ENCODE measurements at places on chromosomes 11 and 22.

DNA sequence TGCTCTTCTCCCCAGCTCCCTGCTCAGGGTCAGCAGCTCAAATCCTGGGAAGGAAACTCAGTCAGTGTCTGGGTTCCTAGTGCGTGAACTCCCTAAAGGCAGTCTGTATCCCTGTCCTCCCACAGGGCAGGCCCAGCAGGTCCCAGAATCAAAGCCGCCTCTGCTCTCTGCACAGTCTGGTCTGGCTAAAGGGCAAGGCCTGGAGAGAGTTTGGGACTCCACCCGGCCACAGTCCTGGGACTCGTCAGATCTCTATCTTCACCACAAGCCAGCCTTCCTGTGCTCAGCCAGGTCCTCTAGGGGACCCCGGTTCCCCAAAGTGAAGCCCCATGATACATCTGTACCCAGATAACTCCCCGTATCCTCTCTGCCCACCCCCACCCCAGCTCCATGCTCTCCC is 56.2 kb upstream of the CSNK2A3 start:
- no peak for DNase-seq

DNA sequence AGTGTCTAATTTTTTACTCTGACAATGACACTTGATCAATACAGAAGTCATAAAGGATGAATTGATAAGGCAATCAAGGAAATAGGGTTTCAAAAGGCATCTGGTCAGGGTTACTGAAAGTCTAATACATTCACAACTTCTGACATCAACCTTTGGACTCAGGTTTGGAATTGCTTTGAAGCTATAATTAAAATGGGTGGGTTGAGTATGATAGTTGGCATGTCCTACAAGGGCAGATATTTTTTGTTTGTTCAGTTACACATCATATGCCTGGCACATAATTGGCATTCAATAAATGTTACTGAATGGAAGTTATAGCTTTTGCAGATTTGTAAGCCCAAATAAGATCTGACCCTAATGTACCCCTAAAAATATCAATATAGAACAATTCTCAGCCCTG is 7.3 kb upstream of the FUT4 start:
- no peak for DNase-seq

DNA sequence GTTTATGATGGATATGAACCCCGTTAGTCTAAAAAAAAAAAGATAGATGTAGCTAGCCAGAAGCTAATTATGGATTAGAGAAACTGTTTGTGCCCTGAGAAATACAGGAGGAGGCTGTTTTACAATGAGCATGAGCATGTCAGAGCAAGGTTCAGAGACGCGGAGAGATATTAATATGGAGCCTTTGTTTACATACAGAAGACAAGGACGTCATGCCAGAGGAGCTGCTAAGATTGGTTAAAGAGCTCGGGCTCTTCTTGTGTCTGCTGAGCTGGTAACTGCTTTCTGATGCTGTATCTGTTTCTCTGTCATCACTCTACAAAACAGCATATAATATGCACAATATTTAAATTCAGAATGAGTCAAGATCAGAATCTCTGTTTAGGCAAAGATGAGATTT is 24.9 kb upstream of the CCDC89 start:
- no peak for DNase-seq

GRCh38 chr11:119523539-119524157 is 100.7 kb upstream of the THY1 start:
- peak; percentile 93 for DNase-seq

DNA sequence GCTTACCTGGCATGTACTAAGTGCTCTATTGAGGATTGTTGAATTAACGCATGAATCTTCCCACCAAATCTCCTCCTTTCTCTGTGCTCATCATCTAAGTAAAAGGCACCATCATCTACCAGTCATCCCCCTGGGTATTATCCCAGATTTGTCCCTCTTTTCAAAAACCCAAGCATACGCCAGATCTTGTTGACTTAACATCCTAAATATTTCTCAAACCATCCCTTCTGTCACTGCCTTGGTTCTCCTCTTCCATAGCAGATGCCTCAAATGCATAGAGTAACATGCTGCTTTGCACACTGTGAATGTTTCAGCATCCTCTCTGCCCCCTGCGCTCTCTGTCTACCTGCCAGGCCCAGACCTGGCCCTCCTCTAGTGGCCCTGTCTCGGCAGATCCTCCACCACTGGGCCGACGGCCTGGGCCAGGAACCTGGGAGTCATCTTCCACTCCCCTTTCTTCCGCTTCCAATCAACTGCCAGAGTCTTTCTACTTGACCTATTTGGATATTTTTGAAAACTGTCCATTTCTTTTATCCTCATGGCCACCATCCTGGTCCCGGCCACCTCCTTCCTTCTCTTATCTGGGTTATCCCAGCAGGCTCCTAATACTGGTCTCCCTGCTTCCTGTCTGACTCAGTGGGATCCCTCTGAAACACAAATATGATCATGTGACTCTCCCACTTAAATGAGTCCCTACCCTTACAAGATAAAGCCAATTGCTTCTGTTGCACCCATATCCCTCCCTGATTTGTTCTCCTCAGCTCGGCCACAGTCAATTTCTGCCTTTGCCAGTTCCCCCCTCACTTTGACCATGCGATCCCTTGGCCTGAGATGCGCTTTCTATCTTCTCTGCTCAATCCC is 3.4 kb upstream of the TAB1 start:
- no peak for DNase-seq

DNA sequence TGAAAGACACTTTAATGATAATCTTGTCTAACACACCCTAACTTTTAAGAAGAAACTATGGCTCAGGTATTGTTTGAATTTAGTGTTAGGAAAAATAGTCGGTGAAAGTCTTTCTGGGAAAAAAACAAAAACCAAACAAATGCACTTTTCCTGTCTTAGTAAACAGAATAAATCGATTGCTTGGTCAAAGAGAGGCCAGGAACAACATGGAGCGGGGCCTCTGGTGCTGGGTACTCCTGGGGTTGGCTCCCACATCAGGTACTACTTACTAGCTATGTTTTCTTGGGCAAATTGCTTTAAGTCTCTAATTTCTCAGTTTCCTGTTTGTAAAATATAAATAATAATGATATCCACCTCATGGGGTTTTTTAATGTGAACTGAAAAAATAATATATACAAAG is 46.8 kb downstream of the NAV2 start:
- DNase-seq = no peak

- DNase-seq = no peak
Observed at GRCh38 chr22:44329179-44329796, 16.5 kb upstream of the SHISAL1 start.

GRCh38 chr11:44260081-44260480 is 49.9 kb downstream of the ALX4 start:
- DNase-seq = no peak

GRCh38 chr22:27680636-27681035 is 120.9 kb downstream of the MN1 start:
- DNase-seq = no peak

- no peak for DNase-seq
Observed at GRCh38 chr11:77384571-77384970, 83.1 kb upstream of the GDPD4 start.

DNA sequence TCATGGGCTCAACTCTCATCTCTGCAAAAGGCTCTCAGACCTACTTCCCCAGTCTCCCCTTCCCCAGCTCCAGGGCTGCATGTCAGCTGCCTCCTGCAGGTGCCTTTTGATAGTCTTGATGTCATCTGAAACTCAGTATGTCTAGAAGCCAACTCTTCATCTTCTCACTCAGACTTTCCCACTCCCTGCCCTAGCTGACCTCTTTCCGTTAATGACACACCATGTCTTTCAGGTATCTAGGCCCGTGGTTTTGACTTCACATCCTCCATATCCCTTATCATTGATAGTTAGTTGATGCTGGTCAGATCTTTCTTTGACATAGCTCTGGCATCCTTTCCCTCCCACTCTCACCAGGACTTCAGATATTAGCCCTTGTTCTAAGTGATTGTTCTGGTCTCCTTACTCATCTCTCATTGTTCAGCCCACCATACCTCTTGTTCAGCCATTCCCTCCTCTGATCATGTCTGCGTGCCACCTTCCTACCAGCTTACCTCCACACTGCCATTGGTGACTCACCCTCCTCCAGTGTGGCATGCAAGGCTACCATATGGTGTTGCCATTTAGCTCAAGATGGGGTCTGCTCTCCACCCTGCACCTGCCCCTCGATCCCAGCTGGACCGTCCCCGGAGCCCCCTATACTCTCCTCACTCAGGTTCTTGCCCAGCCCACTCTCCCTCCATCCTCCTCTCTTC is 18.4 kb downstream of the TTC12 start:
- DNase-seq = no peak

Measured in NCI-H526 treated with DMSO at 0.1 percent for 48 hours (cell line).